Fibroblast of skin of scalp (primary cell): ENCODE measurements at places on chromosomes 5 and 9.
A peak's percentile ranks its signal among the peaks of the same experiment; 100 is the strongest.

DNA sequence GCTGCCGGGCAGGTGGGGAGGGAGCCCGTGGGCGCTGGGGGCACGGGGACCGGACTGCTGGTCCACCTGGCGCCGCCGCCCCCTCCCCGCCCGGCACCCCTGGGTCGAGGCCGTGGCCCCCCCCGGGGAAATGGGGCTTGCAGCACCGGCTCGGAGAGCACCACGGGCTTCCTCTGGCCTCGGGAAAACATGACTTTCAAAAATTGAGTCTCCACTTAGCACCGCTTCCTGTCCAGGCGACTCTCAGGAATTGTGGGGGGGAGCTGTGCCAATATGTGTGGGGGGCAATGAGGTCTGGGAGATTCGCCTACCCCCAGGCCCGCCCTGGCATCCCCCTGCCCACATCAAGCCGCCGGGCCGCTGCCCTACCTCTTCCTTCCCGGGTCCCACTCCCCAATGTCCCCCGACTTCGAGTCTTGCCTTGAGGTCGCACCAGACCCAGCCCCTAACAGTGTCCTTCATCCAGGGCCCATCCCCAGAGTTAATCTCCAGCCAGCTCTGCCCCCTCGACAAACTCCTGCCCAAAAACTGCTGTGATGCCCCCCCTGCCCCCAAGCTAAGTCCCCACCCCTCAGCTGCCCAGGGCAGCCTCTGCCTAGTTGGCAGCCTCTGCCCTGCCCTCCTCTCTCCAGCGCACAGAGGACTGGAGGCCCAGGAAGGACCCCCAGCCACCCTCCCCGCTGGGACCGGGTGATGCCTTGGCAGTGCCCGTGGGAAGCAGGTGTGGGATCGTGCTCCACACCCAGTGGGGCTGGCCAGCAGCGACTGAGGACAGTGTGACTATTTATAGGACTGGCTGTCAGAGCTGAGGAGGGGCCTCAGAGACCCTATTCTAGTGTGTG is 3.9 kb downstream of the EGFL7 start:
- DNase-seq: no peak

DNA sequence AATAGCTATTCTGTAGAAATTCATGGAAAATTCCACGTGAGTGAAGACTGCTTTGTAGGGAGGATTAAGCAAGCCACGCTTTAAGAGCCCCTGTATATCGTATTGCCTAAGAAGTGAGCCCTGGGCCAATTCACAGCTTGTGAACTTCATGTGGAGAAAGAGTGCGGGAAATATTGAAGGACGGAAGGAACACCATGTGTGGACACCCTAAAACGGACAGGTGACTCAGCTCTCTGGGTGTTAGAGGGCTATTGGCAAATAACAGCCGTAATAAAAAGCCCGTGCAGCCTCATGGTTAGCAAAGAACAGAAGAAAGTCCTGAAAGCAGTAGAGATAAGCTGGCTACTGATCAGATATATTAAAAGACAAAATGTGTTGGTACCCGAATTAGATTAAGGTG is 26.4 kb downstream of the ZNF366 start:
- no peak for DNase-seq

- peak; percentile 21 for DNase-seq
Observed at GRCh38 chr5:88925692-88926490, 42.9 kb upstream of the MEF2C start.

DNA sequence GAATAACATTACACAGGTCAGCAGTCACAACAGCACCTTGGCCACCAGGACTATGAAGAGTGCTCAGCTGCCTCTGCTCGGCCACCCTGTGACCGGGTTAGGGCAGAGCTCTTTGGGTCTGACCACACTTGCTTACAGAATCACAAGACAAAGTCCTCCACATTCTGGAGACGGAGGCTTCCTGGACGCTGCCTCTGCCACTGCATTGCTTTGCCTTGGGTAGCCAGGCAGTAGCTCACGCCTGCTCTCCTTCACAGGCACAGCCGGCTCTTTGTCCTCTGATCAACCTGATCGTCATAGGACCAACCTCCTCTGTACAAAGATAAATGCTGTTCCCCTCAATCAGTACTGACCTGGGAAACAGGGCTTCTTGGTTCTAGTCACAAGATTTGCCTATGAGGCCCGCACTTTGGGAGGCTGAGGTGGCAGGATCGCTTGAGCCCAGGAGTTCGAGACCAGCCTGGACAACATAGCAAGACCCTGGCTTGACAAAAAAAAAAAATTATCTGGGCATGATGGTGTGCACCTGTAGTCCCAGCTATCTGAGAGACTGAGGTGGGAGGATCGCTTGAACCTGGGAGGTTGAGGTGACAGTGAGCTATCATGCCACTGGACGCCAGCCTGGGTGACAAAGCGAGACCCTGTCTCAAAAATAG is 128.4 kb upstream of the IER5L start:
- no peak for DNase-seq

DNA sequence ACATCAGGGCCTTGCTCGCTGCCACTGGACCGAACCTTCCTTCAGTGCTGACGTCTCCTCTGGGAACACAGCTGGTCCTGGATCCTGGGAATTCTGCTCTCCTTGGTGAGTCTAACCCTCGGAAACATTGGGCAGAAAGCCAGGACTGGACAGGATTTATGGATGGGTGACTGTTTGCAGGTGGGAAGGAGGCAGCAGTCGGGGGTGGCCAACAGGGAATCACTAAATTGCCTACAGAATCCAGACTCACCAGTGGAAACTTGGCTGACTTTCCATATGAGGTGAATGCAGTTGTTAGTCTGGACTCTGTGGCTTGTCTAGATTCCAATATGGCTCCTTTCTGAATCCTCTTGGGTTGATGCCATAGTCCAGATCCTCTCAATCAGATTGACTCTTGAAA is 203.1 kb downstream of the SAXO1 start:
- no peak for DNase-seq

DNA sequence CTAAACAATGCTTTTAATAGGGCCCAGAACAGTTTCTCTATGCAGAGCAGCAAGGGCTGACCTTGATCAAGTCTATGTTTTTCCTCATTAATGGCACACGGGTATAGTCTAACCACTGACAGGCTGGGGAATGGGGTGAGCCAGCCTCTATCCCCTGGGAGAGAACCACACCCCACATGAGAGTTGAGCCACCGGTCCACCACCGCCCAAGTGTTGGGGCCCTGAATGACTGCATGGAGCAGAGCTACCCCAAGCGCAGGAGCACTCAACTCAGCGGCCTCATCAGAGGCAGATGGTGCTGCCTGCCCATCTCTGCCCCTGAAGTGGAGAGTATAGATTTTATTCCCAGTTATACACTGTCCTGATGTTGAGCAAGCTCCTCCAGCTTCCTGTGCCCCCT is 247.9 kb upstream of the IRX1 start:
- DNase-seq: no peak

GRCh38 chr5:172274951-172275753 is 8.4 kb downstream of the UBTD2 start:
- no peak for DNase-seq

DNA sequence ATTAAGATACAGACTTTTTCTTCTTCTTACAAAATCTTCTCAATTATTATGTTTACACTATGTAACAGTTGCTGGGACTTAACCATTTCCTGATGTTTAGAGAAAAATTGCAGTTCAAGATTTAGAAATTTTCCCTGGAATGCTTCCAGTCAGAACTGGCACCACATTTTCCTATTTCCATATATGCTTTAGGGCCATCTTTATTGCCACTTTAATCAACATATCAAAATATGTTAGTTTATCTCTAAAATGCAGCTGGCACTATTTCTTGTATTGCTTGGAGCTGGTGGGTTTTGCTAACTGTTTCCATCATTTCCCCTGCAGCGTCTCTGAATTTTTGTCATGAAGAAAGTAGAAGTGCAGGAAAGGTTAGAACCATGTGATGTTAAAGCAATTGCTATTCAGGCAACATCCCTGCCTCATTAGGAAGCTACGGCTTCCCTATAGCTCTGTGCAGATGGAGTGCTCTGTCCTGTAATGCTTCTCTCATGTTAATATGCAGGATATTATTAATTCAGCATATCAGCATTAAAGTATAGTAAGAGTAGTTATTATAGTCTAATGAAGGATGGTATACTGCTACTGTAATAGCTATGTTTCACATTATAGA is 269.1 kb downstream of the MTRR start:
- DNase-seq: no peak

DNA sequence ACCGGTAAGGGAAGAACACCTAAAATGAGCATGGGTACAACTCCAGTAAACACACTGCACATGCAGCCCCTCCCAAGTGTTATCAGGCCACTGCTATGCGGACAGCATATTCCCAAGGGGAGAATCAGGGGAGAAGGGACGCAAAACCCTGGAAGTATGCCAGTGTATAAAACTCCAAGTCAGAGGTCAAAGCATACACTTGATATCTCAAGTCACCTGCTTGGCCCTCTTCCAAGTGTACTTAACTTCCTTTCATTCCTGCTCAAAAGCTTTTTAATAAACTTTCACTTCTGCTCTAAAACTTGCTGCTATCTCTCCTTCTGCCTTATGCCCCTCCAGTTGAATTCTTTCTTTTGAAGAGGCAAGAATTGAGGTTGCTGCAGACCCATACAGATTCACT is 408.1 kb downstream of the HTR1A start:
- no peak for DNase-seq

DNA sequence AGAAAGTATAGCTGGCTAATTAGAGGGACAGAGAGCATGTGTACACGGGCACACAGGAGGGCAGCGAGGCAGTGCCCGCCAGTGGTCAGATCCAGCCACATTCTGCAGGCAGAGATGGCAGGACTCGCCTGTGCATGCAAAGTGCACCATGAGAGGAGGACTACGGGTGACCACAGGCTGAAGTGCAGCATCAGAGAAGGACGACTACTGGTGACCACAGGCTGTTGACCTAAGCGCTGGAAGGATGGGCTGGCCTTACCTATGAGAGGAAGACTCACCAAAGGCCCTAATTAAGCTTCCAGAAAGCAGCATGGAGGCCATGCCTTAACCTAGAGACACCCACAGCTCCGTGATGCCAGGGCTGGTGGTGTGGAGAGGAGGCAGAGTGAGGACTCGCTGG is 54.2 kb upstream of the SLC25A51 start:
- DNase-seq: no peak

GRCh38 chr9:117365438-117365837 is 49.4 kb downstream of the ASTN2 start:
- DNase-seq: no peak

DNA sequence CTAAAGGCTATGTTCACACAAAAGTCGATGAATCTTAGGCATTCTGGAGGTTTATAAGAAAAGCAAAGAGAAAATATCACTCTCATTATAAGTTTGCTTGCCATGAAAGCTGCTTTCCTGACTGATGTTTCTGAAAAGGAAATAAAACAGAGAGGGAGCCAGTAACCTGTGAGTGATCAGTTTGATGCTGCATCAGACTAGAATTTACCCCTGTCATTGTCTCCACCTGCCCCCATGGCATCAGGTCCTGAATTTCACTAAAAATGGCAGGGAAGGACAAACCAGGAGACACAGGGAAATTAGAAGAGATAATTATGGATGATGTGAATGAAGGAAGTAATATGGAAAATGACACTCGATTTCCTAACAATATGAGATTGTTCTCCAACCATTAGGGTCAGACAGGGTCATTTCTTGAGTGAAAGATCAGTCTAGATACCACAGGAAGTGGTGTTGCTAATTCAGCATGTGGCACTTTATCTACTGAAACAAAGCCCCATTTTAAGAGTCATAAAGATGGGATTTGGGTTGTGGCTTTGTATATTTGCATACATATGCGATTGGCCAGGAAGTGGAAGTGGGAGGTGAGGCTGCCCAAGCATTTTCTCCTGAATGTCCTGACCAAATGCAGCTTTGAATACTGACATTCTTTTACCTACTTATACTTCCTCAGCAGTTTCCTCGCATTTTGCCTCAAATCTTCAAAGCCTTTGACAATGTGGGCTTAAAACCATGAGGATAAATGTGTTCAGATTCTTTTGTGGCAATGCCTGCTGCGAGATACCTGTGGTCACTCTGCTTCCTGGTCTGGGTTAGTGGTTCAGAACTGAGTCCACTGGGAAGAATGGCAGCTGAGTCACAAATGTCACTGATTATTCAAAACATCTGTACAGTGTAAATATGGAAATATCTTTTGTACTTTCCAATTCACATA is 29.7 kb downstream of the MEGF10 start:
- peak; percentile 57 for DNase-seq

DNA sequence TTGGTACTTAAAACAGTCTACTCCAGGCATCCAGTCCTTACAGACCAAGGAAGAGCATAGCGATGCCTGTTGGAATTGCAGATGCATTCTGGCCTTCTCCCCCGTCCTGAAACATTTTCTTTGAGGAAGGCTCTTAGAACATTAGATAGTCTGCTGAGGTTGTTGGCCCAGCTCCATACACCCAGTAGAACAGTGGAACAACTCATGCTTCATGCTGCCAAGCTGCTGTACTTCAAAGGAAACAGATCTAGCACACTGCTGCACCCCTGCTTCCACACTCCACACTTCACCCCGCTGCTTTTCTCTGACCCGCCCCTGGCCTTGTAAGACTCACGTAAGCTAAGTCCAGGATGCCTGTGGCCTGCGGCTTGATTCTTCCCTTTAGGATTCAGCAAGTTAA is 33.4 kb upstream of the NCS1 start:
- DNase-seq: peak; percentile 85

DNA sequence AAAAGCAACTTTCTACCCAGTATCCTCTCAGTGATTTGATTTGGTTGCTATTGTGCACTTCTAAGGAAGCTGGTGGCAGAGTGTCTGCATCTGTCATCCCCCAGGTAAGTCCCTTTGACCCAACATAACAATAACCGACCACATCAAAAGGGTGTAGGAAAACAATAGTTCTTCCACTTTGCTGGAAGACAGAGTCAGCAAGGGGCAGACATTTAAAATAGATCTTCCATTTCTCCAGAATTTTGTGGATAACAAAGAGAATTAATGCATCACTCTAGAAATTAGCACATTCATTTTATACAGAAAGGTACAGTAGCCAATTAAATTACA is 177.5 kb downstream of the EBF1 start:
- no peak for DNase-seq

GRCh38 chr9:79672236-79672635 is 100.5 kb downstream of the TLE4 start:
- no peak for DNase-seq

- no peak for DNase-seq
Observed at GRCh38 chr5:104096451-104096850, 533.9 kb upstream of the NUDT12 start.

DNA sequence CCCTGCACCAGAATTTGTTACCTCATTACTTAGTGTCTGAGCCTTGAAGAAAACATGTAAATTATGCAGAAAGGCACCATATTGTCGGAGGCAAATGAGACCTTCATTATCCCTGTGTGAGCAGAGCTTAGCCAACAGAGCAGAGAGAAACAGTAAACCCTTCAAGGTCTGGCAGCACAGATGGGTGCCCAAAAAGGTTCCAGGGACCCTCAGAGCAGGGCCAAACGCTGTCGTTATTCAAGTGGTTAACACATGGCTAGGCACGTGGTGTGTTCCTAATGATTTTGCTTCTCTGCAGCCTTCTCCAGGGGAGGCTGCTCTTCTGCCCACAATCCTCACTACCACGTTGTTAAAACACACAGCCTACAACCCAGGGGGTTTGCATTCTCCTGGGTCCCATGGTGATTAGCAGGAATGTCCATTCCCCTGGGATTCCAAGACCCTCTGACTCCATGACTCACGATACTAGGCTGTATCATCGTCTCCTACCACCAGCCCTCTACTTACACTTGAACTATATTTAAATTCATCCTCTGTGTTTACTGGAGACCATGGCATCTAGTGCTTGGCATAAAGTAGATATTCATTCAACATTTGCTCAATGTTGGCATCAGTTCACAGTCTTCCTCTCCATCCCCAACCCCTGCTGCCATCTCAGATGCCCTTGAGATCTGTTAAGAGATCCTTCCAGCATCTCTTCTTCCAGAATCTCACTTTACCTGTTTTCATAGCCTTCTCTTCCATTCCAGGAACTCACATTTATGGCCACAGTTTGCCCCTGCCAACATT is 174.5 kb upstream of the RAD23B start:
- peak; percentile 20 for DNase-seq

- DNase-seq: no peak
Observed at GRCh38 chr5:862367-863243, 11.8 kb upstream of the ZDHHC11 start.
